ENCODE measurements at places on chromosomes 5 and 9. TPM values are rescaled to one million over a fixed set of nuclear protein-coding genes. Genes with fewer than 3 reads are reported as not detected.

DNA sequence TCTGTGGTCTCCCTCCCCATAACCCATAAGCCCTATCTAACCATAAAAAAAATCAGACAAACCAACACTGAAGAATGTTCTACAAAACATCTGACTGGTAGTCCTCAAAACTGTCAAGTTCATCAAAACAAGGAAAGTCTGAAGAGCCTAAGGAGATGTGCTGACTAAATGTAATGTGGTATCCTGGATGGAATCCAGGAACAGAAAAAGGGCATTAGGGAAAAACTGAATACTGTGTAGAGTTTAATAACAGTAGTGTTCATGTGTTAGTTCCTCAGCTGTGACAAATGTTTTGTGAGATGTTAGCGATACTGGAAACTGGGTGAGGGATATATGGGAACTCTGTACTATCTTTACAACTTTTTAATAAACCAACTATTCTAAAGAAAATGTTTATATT is 75.7 kb upstream of the EQTN start:
- H3K27ac ChIP-seq = no peak overlapping the region
- H3K4me3 ChIP-seq = no peak overlapping the region
- no peak for DNase-seq
- H3K36me3 ChIP-seq = no peaks in the 10 kb centered on the region

GRCh38 chr9:100294341-100294740 is 58.4 kb downstream of the TEX10 start:
- peaks cover 18% of the 10 kb centered on the region for H3K36me3 ChIP-seq
- no peak overlapping the region for H3K4me3 ChIP-seq
- no peaks in the 10 kb centered on the region for H3K27me3 ChIP-seq

Gene ACTBL2
- not detected for total RNA-seq

DNA sequence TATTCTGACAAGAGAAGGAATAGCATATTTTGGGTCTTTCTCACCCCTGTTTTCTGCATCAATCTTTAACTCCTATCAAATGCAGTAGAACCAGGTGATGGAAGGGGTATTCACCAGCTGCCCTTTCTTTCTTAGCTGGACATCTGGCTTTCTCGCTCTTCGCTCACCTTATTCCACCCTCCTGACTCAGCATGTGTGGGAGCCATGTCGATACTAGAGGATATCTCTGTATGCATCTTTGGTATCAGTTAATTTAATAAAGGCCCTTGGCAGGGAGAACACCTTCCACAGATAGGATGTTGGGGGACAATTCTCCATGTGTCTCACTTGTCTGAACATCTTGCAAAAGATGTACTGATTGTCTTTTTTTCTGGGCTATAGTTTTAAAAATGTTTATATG is 71.5 kb downstream of the ZNF474 start:
- no peak overlapping the region for H3K4me3 ChIP-seq
- H3K27ac ChIP-seq = no peak overlapping the region
- no peaks in the 10 kb centered on the region for H3K36me3 ChIP-seq
- no peaks in the 10 kb centered on the region for H3K4me1 ChIP-seq
- no peaks in the 10 kb centered on the region for H3K27me3 ChIP-seq

DNA sequence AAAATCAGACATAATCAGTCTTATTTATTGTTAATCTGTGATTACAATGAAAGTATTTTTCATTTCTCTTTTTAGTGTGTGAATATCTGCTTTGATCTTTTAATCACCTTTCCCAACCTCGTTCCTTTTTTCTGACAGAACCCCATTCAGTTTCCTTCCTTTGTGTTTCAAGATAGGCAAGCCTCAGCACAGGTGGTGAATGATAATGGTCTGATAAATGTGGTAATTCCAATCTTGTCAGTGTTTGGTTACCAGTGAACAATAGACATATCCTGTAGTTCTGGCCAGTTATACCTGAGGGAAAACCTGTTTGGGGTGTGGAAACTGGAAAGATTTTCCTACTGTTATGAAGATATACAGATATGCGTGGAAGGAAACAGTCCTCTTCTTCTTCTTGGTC is 13.5 kb downstream of the STX17 start:
- no peak for DNase-seq
- peaks cover 3% of the 10 kb centered on the region for H3K36me3 ChIP-seq
- no peaks in the 10 kb centered on the region for H3K4me1 ChIP-seq
- H3K4me3 ChIP-seq = no peak overlapping the region

Gene TRAF1
- 163 TPM for total RNA-seq

DNA sequence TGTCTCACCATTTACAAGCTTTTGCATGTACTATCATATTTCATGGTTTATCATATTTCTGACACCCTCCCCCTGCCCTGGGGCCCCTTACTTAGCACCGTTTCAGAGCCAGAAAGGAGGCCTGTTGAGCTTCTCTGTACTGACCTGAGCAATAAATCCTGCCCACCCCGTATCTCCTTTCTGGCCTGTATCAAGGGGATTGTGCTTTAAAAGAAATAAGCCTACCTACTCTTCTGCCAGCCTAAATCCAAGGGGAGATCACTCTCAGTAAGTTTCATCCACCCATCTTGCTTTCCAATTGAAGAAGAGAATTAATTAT is 54.0 kb upstream of the FST start:
- H3K4me3 ChIP-seq = no peak overlapping the region
- H3K27ac ChIP-seq = no peak overlapping the region
- 0 out of 2 replicates have a peak, but pooled peaks cover 2% of the 10 kb centered on the region for H3K27me3 ChIP-seq
- no peaks in the 10 kb centered on the region for H3K4me1 ChIP-seq
- DNase-seq = no peak
- H3K36me3 ChIP-seq = no peaks in the 10 kb centered on the region

GRCh38 chr5:78806544-78806943 is 158.0 kb upstream of the LHFPL2 start:
- H3K4me1 ChIP-seq = no peaks in the 10 kb centered on the region
- H3K4me3 ChIP-seq = no peak overlapping the region
- no peak overlapping the region for H3K27ac ChIP-seq

GRCh38 chr9:83665580-83666200 is 42.1 kb downstream of the UBQLN1 start:
- H3K27ac ChIP-seq = peak overlapping the region; percentile 8
- no peak for DNase-seq
- peaks cover 3% of the 10 kb centered on the region for H3K36me3 ChIP-seq

DNA sequence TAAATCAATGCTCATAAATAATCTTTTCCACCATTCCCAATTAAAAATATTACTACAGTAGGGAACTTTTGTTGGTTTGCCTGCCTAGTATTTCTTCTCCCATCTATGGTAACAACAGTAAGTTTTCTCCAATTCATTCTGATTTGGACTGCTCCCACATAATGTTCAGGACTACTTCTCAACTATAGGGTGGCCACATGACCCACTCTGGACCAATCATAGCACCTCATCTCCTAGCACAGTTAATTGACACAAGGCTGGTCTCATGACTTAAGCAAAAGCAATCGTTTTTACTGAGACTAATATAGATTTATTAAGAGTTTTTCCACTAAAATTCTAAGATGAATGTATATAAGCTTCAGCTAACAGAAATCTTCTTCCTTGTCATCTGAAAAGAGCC is 28.7 kb upstream of the SLCO6A1 start:
- H3K27me3 ChIP-seq = no peaks in the 10 kb centered on the region
- H3K4me3 ChIP-seq = no peak overlapping the region
- no peak overlapping the region for H3K27ac ChIP-seq
- DNase-seq = no peak
- H3K36me3 ChIP-seq = no peaks in the 10 kb centered on the region

- H3K27me3 ChIP-seq = no peaks in the 10 kb centered on the region
- H3K4me1 ChIP-seq = no peaks in the 10 kb centered on the region
- no peak overlapping the region for H3K4me3 ChIP-seq
- H3K27ac ChIP-seq = no peak overlapping the region
- H3K36me3 ChIP-seq = no peaks in the 10 kb centered on the region
Observed at GRCh38 chr5:38764937-38765391, 80.8 kb upstream of the OSMR start.

GRCh38 chr5:180532268-180532667 is 38.1 kb downstream of the CNOT6 start:
- no peaks in the 10 kb centered on the region for H3K27me3 ChIP-seq
- H3K27ac ChIP-seq = peak overlapping the region; percentile 46
- H3K4me1 ChIP-seq = no peaks in the 10 kb centered on the region
- DNase-seq = no peak
- H3K36me3 ChIP-seq = no peaks in the 10 kb centered on the region

GRCh38 chr9:80144856-80145255 is 573.1 kb downstream of the TLE4 start:
- H3K36me3 ChIP-seq = no peaks in the 10 kb centered on the region
- H3K4me3 ChIP-seq = no peak overlapping the region
- no peaks in the 10 kb centered on the region for H3K4me1 ChIP-seq
- H3K27me3 ChIP-seq = no peaks in the 10 kb centered on the region
- no peak overlapping the region for H3K27ac ChIP-seq
- DNase-seq = no peak

DNA sequence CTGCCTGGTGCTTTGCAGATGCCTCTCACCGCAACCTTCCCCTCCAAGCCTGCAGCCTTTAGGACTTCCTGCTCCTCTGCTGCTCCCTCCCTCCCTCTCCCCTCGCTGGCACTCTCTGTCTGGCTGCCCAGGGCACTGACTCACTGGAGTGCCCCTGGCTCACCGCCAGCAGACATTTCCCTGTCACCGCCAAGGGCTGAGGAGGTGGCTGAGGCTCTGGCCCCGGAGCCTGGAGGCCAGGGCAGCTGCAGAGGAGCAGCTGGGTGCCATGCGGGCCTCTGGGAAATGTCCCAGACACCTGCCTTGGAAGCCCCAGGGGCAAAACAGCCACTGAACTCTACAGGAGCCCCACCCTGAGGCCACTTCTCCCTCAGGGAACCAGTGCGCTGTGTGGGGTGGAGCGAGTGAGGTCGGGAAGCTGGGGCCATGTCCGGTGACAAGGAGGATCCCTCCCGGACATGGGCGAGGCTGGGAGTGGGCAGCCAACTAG is 53.4 kb downstream of the TENT4A start:
- DNase-seq = no peak
- no peak overlapping the region for H3K27ac ChIP-seq
- H3K36me3 ChIP-seq = no peaks in the 10 kb centered on the region

DNA sequence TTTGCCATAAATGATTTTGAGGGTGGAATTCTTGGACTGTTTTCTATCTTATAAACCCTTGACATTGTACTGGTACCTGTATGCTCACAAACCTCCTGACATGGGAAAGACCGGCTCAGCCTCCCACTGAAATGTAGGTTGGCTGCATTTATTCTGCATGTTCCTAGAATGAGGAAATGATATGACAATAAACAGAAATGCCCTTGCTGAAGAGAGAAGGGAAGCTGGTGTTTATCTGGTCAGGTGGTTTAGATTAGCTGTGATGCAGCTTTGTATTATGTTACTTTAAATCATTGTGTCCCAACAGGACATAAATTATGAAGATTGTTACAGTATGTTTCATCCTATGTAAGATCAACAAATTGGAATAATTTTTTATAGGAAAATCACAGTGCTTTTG is 23.1 kb upstream of the CATSPER3 start:
- no peak overlapping the region for H3K4me3 ChIP-seq
- no peaks in the 10 kb centered on the region for H3K27me3 ChIP-seq
- no peak overlapping the region for H3K27ac ChIP-seq
- no peak for DNase-seq

Measured in GM12878 (cell line).